ENCODE measurements at places on chromosomes 6 and 20.
A peak's percentile ranks its signal among the peaks of the same experiment; 100 is the strongest.

GRCh38 chr6:11628562-11628961, 91.0 kb downstream of the TMEM170B start:
- no peak for DNase-seq

DNA sequence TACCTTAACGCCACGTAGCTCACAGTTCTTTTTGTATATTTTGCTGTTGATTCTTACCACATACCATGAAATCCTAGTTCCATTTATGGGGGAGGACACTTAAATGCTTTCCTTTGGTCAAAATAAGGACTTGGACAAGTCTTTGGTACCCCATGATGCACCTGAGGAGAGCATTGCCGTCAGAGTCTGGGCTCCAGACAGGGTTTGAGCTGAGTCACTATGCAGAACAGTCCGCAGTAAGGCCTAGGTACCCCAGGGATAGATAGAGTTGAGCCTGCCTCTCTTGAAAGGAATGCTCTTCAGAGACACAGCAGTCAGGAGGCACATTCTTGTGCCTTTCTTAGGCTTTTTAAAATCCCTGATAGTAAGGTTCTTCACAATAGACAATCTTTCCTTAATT, 6.0 kb downstream of the PARD6B start:
- no peak for DNase-seq

DNA sequence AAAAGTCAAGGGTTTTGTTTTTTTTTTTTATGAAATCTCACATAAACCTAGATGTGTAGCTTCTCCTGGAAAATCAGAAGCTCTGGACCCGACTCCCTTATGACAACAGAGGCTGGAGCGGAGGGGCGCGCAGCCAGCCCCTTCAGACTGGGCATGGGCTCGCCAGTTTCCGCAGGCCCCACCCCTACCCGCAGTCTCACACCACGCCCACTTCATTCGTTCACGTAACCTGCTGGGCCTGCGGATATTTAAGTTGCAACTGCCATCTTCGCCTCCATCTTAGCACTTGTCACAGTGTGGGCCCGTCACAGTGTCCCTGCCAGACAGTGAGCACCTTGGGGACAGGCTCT, 111.7 kb upstream of the PTPN1 start:
- DNase-seq: no peak

- peak; percentile 30 for DNase-seq
These were observed 27.8 kb downstream of the PRPH2 start for GRCh38 chr6:42694586-42694985.

DNA sequence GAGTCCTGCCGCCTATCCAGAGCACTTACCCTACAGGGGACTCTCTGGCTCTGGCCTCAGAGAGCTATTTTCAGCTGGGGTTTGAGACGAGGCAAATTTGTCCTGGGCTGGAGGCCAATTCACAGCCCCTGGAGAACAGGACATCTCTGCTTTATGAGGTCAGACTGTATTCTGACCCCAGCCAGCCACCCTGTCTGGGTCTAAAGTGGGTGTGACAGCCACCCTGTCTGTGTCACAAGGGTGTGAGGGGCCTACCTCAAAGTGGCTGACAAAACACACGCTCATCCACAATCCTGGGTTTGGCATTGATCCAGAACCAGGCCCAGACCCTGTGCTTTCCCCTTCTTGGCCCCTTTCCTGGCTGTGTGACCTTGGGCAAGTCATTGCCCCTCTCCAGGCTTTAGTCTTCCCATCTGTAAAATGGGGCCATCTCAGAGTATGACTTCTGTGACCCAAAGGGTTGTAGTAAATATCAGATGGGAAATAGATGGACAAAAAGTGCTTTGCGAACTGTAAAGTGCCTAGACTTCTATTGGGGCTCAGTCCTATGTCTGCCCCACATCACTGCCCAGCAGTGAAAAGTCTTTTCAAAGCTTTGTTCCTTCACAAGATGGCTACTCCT, 44.1 kb upstream of the TGM2 start:
- DNase-seq: no peak

DNA sequence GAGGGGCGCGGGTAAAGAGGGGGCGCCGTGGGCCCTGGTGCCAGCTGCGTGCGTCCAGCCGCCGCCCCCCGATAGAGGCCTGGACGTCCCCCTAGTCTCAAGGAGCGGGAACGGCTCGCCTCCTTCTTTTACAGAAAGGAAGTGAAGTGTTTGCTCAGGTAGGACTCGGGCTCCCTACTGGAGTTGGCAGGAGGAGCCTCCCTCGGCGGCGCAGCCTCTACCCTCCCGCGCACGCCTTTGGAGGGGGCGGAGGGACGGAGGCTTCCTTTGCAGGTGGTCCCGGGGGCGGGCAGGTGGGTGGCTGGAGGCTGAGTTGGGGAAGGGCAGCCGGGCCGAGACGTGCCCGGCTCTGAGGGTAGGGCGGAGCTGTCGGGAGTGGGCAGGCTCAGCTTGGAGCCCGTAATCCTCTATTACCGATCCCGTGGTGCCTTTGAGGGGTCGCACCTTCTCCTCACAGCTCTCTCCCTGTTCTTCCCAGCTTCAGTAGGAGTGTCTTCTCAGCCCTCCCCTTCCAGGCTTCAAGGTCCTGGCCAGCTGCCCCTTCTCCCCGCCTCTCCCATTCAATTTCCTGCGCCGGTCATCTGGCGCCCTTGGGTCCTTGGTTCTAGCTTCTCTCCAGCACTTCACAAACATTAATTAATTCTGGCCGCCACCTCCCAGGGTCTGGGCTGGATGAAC, 728 bp downstream of the ITPR3 start:
- no peak for DNase-seq

- DNase-seq: no peak
These were observed 331.7 kb downstream of the FARS2 start for GRCh38 chr6:5592886-5593519.

DNA sequence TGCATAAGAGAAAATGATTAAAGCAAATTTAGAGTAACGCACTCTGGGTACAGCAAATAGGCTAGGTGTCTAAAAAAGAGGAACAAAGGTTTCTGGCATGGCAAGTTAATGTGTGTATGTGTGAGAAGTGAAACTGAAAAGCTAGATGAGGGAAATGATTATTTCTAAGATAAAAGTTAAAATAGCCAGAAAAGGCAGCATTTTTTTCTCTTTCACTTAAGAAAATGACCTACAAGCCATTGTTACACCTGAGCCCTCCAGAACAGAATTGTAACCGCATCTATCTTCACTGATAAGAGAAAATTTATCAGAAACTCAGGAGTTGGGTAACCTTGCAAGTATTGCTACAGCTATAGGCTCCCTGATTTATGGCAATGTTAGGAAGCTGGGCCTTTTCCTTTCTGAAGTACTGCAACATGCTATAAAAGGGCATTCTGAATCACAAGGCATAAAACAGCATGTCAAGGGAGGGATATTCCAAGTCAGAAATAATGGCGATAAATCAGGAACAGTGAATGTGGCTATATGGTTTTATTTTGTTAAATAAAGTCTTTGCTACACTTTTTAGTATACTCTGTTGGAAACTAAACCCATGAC, 395.3 kb downstream of the TBC1D32 start:
- no peak for DNase-seq

- no peak for DNase-seq
These were observed 77.7 kb downstream of the ANKRD60 start for GRCh38 chr20:58150772-58151171.

DNA sequence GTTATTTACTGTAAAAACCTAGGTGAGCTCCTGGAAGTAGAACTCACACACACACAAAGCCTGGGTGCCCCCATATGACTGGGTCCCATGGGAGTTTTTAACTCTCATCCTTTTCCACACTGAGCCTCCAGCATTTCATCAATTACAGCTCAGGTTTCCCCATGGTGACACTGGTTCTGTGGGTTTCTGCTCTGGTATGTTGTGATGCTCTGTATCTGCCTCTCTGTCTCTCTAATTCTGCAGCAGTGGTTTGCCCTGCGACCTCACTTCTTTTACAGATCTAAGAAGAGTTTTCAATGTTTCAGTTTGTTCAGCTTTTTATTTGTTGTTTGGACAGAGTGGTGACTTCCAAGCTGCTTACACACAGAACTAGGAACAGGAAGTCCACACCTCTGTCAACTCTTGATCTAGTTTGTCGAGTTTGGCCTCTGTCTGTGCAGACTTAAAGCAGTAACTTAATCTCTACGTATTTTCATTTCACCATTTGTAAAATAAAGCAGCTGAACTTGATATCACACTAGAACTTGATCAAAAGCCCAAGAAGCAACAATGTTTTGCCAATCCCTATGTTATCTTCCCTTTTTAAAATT, 554.3 kb downstream of the EPHA7 start:
- DNase-seq: no peak

DNA sequence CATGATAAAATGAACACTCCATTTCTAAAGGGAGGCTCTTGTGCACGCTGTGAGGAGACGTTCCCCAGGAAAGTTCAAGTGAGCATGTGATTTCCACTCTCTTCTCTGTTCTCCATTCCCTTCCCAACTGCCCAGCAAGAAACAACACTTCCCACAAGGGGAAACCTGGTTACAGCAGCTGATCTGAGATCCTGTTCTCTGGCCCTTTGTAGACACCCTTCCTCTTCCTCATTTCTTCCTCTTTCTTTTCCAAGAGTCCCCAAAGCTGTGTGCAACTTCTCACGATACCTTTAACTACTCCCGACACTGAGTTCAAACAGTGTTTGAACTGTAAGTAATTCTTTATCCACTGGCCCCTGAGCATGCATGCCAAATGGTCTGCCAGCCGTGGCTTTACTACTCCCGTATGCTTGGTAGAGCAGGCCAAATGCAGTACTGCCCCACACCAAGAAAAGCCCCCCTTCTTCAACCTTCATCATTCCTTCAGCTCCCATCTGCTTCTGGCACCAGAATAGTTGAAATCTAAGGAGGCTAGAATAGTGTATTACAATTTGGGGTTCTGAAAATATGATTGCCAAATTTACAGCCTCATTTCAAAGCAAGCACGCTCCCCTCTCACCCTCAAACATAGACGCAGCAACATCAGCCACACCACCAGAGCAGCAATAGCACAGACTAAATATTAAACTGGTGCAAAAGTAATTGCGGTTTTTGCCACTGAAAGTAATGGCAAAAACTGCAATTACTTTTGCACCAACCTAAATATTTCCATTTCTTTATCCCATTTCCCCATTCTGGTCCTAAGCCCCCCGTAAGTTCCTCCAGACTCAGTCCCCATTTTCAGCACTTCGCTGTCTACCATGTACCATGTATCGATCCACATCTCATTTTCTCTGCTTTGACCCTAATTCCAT, 4.3 kb downstream of the HLA-DMB start:
- no peak for DNase-seq

- no peak for DNase-seq
These were observed 18.7 kb downstream of the UQCC2 start for GRCh38 chr6:33692760-33693158.

GRCh38 chr20:52859156-52859876, 112.8 kb upstream of the TSHZ2 start:
- peak; percentile 13 for DNase-seq

DNA sequence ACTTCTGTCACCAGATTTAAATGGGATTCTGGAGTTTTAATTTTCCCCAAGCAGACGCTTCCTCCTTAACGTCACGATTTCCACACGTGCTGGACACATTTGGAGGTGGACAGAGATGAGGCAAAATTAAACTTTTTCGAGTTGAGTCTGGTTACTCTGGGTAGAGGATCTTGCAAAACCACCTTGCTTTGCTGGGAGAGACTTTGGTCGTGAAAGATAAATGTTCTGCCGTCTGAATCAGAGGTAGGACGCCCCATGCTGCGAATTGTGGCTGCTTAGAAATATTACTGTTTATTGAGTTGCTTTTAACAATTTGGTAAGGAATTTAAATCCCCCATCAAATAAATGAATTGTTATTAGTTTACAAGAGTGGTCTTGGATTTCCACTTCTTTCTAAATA, 46.8 kb downstream of the CTCFL start:
- no peak for DNase-seq

DNA sequence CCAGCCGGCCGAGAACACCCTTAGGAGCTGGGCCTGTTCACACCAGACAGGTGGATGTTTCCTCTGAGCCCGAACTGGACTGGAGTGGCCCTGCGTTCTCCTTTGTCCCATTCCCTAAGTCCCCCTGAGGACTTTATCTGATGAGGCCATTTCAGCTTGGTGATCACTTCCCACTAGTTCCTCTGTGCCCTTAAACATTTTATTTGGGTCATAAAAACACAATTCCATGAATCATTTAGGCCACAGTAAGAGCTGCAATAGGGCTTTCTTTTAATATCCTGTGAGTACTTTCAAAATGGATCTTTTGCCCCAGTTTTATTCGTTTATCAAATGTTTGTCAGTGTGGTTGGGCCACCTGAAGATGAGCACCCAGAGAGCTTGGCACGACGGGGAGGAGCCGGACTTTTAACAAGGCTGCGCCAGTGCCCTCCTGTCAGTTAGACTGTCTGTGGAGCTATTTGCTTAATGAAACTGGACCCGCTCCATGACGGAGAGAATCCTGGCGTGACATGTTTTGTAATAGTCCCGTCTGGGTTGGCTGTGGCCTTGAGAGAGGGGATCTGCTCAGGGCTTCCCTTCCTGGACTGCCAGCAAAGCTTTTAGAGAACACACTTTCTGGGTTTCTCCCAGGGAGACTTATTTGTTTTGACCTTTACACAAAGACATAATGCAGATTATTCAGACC, 53.5 kb downstream of the ZDHHC14 start:
- peak; percentile 34 for DNase-seq

- DNase-seq: no peak
These were observed 481.9 kb downstream of the TBC1D32 start for GRCh38 chr6:120852293-120852849.

- no peak for DNase-seq
These were observed 43.5 kb downstream of the TFAP2B start for GRCh38 chr6:50862176-50862575.

- no peak for DNase-seq
These were observed 61.9 kb upstream of the PKIB start for GRCh38 chr6:122548281-122548680.

DNA sequence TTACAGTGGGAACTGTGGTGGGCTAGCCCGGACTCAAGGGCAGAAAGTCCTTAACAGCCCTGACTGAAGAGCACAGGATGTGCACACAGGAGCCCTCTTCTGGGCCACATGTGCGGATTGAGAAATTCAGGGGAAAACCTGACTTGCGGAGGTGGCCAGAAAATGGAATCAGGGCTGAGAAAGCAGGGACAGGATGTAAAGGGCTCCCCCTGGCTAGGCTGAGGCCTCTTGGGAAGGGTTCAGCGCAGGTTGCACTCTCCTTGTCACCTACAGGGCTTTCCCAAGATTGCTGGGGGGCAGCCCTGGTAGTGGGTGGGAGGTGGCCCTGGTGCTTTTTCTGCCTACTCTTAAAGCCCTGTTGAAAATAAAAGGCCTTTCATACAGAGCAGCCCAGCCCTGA, 251.2 kb downstream of the SLC24A3 start:
- no peak for DNase-seq
